ENCODE measurements at places on chromosomes 1 and 21.

- no peak for DNase-seq
Observed at GRCh38 chr1:56400526-56400925, 178.8 kb downstream of the PLPP3 start.

- DNase-seq: no peak
Observed at GRCh38 chr1:117985973-117986372, 56.4 kb downstream of the WDR3 start.

- DNase-seq: no peak
Observed at GRCh38 chr21:44301961-44302406, 2.1 kb downstream of the PFKL start.

DNA sequence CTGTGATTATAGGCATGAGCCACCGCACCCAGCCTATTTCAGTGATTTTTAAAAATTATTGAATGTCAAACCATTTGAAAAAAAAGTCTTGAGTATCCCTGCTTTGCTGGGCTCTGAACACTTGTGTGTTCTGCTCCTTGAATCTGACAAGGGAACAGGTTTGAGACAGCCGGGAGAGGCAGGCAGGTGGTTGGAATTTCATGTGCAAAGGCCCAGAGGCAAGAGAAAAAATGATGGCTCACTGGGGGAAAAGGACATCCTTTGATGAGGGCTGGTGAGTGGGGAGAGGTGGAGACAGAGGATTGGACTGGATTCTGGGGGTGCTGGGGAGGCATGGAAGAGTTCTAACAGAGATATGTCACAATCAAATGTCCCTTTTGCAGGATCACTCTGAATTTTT is 13.1 kb upstream of the WASF2 start:
- DNase-seq: no peak

DNA sequence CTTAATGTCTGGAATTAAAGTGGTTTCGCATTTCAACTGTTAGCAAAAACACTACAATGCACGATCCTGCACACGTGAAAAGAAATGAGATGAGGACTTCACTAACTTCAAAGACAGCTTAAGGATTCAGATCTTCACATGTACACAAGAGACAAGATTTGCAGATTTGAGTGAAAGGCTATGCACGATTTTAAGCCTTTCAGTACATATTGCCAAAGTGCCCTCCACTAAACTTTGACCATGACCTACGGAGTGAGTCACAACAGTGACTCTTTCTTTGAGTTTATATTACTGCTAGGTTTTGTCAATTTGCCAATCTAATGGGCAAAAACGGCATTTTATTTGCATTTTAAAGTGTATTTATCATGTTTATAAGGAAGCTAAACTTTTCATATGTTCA is 41.2 kb upstream of the CR1L start:
- no peak for DNase-seq

GRCh38 chr21:31675960-31676359 is 16.5 kb downstream of the SOD1 start:
- DNase-seq: no peak

DNA sequence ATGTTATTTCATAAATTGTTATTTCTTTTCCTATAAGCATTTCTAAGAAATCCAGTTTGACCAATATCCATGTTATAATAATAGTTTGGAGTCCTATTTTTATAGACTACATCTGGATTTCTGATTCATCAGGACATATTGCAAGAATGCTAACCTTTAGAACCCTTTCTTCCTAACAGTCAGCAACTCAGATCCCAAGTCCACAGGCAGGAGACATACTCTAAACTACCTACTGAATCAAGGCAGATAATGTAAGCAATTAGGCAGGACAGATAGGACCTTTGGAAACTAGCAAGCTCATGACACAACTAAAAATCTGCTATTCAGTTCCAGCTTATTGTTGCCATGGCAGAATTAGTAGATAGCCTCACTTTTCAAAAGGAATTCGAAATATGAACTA is 104.1 kb downstream of the DENND1B start:
- DNase-seq: no peak

Measured in NCI-H2081 (cell line).